ENCODE measurements at places on chromosomes 7 and 10.
A peak's percentile ranks its signal among the peaks of the same experiment; 100 is the strongest.

- no peak for DNase-seq
These were observed 77.6 kb downstream of the SEC23IP start for GRCh38 chr10:119970107-119970506.

DNA sequence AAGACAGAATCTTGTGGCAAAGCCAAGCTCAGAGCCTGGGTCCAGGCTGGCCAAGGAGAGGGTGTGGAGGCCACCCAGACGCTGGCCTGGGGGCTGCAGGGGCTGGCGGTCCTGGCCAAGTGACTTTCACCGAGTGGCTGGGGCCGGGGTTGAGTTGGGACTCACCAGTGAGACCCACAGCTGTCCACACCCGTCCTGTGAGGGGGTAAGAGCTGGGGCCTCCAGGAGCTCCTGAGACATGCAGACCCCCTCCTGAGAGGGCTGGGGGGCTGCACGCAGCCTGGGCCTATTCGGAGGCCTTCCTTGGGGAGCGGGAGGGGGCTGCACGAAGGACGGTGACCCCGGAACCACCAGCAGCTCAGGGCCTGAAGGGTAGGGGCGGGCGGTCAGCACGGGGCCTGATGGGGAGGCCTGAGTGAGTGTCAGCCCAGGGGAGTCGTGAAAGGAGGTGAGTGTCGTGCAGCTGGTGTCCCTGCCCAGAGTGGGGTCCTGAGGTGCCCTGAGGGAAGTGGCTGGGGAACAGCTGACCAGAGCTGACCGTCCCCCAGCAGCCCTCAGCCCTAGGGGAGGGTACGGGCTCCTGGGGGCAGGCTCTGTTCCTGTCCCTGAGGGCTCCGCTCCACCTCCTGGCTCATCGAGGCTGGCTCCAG lies 100.9 kb downstream of the FOXL3 start:
- peak; percentile 12 for DNase-seq

DNA sequence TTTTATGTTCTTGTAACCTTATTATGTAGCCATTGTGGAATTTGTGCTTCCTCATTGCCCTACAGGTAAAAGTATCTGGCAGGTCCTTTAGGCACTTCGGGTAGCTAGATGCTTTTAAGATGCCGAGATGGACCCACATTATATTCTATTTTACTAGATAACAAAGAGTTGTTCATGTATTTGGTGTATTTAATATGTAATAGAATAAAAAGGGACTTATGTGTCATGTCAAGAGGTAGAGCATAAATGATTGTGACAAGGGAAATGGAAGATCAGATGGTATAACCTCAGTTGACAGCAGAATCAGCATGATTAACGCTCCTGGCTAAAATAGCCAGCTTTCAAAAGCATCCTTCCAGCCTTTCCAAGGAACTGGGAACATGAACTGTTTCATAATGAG lies 50.6 kb downstream of the NPY start:
- DNase-seq, result no peak

DNA sequence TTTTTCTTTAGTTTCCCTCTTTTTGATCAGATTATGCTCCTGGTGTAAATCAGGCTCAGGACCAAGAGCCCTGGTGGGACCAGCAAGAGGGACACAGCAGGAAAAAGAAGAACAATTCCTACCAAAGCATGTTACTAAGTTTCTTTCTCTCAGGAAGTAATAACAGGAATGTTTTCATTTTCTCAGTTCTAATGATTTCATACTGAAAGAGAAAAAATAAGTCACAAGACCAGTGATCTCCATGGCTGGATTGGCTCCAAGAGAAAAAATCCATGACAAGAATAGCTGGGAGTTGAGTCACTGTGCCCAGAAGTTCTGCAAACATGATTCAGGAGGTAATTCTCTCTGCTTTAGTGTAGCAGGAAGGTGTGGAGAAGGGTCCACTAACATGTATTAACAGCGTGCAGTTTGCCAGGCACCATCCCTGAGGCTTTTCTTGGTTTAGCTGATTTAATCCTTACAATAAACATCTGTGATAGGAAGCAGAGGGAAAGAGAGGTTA lies 23.8 kb upstream of the IFIT2 start:
- DNase-seq, result peak; percentile 95

- DNase-seq, result no peak
These were observed 41.1 kb upstream of the DPYSL4 start for GRCh38 chr10:132145521-132146185.

DNA sequence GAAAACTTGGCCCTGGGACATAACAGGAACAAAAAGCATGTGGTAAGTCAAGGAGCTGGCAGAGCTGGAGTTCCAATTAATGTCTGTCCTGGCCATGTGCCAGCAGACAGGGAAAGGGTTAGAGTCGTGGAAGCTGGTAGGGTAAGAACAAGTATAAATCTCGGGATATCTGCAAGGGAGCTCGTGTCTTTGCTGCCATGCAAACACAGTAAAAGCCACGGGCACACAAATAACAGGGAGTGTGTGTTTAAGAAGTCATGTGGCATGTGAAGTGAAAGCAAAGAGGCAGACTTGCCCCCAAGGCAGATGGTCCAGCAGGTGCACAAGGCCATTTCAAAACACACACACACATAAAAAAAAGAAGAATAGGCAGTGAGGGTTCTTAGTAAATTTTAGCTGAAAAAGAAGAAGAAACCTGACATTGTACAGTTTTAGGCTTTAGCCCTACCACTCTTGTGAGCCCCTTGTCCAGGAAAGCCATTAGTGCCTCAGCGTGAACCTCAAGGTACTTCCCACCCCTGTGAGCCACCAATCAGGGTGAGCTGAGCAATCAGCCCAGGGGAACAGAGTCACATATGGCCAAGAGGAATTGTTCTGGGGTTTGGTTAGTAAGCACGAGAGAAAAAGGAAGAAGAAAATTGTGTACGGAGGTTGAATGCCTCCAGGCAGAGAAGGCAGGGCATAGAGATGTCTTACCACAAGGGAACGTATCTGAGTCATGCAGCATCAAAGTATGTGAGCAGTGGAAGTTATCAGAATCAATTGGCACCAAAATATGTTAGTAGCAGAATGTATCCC lies 32.8 kb upstream of the ARHGAP12 start:
- DNase-seq, result peak; percentile 69

- no peak for DNase-seq
These were observed 16.1 kb upstream of the XPNPEP1 start for GRCh38 chr10:109939315-109939961.
